ENCODE measurements at places on chromosomes 3 and 15.

DNA sequence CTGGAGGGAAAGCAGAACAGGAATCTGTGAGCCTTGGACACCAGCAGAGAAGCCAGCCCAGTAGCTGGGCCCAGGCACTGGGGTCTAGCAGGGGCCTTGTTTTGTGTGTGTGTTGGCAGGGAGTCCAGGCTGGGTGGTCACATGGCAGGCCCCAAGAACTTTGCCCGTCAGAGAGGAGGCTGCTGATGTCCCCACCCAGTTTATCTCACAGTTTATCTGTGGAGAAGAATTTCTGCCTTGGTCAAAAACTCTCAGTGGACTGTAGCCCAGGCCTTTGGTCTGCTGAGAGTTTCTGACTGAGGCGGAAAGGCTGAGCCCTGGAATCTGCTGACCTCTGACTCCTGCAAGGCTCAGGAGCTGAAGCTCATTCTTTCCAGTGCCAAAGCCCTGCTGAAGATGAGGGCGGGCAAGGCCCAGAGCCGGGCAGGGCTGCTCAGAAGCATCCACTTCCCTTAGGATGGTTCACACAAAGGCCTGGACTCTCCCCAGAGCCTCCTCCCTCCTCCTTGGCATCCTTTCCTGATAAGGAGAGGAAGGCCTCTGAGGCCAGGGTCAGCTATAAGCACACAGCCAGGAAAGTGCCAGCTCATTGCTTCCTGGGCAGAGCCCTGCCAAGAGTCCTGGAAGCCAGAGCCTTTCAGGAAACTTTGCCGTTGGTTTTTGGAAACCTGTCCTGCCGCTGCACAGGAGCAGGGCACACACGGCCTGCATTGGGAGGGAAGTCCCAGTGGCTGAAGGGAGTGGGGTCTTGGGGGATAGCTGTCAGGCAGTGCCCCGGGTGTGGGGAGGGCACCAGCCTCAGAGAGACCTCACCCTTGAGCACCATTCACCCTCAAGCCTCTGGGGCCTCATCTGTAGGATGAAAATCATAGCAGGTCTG is 37.2 kb upstream of the SLCO2A1 start:
- no peak for DNase-seq

DNA sequence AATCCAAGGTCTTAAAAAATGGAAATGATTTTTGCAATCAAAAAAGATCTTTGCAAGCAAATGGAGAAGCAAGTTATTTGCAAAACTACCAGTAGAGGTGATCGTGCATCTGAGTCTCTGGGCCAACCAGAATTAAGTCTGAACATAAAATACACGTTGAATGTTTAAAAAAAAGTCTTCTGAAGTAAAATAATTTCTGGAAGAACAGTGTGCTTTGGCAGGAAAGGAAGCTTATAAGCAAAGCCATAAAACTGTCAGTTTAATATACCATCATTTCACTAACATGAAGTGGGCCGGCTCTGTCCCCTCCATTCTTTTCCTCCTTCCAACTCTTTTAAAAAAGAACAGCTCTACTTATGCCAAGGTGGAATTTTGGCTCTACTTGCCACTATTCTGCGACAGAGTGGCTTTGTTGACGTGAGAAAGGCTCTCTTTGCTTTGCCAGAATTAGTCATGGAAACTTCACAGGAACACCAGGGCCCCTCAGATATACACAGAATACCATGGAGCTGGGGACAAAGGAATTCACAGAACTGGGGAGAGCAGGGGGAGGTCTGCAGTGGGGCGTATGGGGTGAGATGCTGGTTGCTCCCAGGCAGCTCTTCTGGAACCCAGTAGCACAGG is 29.8 kb downstream of the FSTL1 start:
- DNase-seq = no peak

DNA sequence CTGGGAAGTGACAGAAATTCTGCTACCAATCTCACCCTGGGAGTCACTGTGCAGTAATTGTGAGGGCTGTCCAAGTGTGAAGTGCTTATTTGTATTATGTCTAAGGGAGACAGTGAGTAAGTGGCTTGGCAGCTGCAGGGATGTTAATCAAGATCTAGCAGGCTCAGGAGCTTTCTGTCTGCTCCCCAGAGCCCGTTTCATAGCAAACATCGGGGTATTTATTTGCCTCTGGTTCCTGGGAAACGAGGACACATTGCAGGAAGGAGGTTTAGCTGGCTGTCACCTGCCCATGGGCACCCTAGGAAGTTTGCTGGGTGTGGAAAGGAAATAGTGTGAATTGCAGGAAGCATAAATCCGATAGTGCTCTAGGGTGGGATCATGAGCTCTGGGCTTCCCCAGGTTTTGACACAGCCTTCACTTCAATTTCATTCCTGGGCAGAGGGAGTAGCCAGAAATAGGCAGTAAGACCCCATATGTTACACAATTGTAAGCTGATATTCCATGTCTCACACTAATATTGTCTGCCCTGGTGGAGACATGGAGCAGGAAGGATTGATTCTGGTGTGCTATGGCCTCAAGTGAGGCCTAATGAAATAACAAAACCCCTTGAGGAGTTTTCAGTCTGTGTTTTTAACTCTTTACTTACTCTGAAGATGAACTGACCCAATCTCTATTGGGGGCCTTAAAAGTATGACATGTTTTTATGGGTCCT is 74.1 kb upstream of the MITF start:
- DNase-seq = no peak

DNA sequence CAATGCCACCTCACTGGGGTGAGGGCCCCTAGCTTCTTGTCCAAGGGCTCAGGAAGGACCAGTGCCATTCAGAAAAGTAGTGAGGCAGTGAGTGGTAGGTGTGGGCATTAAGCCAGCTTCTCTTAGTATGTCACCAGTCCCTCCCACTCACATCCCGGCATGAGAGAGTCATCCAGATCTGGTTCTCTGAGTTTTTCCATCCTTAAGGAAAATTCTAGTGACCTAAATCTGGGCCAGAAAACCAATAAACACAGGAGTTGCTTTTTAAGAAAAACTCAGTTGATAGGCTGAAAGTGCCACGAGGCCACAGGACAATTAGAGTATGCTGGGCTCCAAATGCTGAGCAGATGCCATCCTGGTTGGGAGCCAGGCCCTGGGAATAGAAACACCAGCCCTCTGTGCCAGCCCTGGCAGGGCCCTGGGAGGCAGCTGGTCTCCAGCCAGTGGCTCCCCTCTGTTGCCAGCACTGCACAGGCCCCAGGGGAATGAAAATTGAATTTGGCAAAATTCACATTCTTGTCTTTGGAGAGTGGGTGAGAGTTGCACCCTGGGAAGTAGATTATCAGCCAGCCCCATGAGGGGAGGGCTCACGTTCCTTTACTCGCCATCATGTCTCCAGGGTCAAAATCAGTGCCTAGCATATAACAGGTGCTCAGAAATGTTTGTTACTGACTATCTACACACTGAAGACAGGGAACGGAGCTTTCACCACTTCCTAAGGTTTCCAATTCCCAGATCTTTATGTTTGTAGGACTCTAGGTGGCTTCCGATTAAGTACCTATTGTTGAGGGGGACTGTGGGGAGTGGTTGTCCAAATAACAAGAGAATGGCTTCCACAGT is 52.8 kb downstream of the FAM43A start:
- no peak for DNase-seq

GRCh38 chr15:97903971-97904572 is 56.4 kb upstream of the ARRDC4 start:
- DNase-seq = no peak

DNA sequence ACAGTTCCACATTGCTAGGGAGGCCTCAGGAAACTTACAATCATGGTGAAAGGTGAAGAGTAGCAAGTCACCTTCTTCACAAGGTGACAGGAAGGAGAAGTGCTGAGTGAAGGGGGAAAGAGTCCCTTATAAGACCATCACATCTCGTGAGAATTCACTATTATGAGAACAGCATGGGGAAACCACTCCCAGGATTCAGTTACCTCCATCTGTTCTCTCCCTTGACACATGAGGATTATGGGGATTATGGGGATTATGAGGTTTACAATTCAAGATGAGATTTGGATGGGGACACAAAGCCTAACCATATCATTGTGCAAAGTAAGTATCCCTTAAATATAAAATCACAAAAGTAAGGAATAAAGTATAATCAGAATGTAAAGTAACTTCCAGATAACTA is 375.9 kb upstream of the NAALADL2 start:
- DNase-seq = no peak

DNA sequence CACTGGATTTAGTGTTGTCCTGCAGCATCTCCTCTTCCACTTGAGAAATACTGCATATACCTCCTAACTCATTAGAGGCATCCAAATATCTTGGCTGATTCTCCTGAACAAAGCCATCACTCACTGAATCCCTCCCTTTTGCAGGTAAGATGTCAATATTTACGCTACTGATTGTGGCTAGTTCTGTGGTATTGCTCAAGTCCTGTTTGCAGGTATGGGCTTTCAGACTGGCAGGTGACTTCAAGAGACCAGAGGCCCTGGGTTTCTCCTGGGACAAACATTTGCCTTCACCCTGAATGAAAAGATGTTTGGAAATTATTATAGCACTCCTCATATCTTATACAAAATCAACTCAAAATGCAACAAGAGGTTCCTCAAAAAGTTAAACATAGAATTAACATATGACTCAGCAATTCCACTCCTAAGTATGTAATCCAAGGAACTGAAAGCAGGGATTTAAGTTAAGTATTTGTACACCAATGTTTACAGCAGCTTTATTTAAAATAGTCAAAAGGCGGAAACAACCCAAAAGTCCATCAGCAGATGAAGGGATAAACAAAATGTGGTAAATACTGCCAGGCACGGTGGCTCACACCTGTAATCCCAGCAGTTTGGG is 18.6 kb downstream of the NEK4 start:
- no peak for DNase-seq

DNA sequence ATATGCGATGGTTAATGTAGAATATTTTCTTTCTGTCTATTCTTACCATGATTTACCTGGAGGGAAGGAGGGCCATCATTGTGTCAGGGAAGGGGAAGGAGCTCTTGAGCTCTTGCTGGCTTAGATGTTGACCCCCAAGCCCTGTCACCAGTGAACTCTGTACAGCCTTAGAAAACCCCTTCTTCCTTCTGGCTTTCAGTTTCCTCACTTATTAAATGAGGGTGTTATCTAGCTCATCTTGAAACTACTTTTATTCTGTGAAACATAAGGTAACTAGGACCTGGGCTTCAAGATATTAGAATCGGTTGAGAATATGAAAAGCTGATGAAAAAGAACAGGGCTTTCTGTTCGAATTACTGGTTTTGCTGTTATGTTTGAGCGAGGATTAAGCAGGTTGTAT is 25.1 kb upstream of the UTS2B start:
- DNase-seq = no peak

- no peak for DNase-seq
These were observed 77.6 kb downstream of the SSR3 start for GRCh38 chr3:156477323-156477722.

GRCh38 chr15:36617529-36618196 is 38.2 kb downstream of the CDIN1 start:
- no peak for DNase-seq

DNA sequence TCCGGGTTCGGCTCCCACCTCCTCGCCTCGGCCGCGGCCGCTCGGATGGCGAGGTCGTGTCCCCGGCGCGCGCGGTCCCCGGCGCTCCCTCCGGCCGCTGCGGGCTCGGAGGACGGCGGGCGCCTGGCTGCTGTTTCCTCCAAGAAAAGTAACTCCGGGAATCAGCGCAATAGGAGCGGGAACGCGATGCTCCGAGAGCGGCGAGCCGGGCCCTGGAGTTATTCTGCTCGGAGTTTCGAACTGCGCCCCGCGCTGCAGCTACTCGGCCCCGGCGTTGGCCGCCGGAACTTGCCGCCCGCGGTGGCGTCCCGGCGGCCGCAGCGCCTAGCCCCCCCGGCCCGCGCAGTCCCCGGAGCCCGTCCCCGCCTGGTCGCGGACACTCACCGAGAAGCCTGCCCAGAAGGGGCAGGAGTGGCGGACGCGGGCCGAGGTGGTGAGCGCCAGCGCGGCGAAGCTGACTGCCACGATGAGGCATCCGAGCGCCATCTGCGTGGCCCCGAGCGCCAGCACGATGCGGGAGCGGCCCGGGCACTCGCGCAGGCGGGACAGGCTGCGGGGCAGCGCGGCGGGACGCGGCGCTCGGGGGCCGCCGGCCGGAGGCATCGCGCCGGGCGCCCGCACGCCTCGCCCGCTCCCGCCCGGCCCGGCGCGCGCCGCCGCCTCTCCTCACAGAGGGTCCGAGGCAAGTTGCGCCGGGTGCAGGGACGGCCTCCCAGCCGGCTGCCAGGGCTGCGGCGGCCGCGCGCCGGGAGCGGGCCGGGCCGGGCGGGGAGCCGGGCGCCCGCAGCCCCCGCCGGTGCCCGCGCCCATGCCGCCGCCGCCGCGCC is 251.9 kb downstream of the TJP1 start:
- DNase-seq = no peak

DNA sequence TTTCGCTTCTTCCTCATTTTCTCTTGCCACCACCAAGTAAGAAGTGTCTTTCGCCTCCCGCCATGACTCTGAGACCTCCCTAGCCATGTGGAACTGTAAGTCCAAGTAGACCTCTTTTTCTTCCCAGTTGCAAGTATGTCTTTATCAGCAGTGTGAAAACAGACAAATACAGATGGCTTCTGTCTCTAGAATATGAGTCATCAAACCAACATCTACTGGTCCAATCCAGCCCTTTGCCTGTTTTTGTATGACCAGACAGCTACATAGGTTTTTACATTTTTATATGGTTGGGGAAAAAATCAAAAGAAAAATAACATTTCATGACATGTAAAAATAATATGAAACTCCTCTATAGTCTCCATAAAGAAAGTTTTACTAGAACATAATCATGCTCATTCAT is 118.7 kb upstream of the PTPRG start:
- DNase-seq = no peak

GRCh38 chr15:85451099-85451700 is 70.8 kb downstream of the AKAP13 start:
- DNase-seq = no peak

DNA sequence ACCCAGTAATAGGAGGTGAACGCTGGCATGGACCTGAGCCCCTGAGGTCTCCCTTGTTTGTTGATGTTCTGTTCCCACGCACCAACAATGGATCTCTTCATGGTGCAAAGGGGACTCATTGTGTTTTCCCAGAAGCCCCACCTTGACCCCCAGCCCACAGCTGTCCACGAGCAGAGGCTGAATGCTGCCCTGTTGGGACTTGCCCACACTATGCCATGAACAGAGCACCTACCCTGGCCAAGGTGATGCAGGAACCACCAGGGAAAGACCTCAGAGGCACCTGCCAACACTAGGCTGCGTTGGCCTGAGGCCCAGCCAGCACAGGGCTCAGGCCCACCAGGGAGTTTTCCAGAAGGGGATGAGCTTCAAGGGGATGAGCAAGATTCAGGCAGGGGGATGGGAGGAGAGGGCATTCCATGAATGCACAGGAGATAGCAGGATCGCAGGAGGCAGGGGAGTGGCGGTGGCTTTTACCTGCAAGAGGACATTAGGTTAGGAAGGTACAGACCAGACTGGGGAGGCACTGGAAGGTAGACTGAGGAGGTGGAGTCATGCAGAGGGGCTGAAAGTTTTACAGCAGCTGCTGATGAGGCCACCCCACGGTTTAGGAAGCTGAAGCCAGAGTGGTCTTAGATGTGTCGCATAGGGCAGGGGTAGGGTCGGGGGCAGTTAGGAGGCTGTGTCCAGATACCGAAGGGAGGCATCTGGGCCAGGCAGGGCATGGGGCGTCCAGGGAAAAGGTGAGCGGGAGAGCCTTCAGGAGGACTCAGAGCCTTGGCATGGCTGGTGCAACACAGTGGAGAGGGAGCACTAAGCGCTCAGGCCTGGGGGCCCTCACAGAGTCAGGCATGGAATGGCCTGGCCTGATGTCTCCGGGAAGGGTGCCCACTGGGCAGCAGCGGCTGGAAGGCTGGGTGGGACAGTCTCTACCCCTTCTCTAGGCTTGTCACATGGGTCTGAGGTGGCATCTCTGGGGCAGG is 4.0 kb upstream of the PHGR1 start:
- DNase-seq = no peak

Data from stimulated activated CD8-positive, alpha-beta memory T cell treated with anti-CD3 and anti-CD28 coated beads, Interleukin-7, amount 100 ng/mL, for 48 hours (primary cell).